ENCODE measurements at places on chromosomes 1 and 21.

DNA sequence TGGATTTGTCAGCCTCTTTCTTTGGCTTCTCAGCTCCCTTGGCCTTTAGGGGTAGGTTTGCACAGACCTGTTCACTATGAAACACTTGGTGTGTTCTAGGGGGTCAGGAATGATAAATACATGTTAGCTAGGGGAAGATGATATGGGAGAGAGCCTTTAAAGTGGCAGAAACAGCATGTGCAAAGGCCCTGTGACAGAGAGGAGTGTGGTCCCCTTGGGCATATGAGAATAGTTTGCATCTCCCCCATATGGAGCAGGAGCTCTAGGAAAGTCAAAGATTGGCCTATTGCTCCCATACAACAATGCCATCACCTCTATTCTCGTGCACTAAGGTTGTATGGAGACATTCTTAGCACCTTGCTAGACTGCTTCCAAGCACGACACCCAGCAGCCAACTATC lies 10.7 kb upstream of the NTPCR start:
- DNase-seq = no peak

DNA sequence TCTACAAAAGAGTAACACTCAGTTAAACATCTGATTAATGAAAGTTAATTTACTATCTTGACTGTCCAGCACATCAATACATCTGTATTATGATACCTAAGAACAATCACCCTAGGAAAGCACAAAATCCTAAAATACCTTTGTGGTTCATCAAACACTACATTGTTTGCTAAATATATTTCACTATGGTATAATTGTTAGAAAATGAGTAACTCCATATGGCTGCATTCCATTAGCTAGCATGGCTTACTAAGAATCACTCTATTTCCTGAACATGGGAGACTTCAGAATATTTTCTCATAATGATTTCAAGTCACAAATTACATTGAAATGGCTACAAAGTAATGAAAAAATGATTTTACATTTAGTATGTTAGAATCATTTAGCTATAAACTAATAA lies 12.5 kb downstream of the TRMT1L start:
- no peak for DNase-seq

- no peak for DNase-seq
Measured at GRCh38 chr21:28126521-28127174, 866.0 kb downstream of the LTN1 start.

- DNase-seq = no peak
Measured at GRCh38 chr1:78703806-78704205, 54.2 kb downstream of the IFI44 start.

DNA sequence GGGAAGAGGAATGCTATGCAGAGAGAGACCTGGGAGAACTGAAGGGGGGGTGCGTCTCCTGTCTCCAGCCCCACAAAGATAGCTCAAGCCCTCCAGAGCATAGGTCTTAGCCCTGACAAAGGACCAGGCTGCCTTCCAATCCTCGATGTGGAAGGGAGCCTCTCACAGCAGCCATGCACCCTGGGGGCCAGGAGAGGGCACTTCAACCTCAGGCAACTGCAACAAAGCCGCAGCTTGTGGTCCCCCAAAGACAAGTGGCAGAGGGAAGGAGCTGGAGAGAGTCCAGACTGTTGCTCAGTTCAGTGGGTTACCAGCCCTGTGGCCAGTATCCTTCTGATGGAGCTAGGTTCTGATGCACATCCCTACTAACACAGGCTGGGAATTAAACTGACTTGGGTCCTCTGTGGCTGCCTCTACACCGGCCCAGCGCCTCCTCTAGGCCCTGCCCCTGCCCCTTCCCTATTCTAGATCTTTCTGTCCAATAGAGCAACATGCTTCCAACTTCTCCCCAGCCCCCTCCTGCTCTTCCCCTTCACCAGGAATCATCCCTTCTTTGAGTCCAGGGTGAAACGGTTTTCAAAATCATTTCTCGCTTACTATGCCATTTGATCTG lies 100.7 kb upstream of the SPATA6 start:
- peak; percentile 75 for DNase-seq

DNA sequence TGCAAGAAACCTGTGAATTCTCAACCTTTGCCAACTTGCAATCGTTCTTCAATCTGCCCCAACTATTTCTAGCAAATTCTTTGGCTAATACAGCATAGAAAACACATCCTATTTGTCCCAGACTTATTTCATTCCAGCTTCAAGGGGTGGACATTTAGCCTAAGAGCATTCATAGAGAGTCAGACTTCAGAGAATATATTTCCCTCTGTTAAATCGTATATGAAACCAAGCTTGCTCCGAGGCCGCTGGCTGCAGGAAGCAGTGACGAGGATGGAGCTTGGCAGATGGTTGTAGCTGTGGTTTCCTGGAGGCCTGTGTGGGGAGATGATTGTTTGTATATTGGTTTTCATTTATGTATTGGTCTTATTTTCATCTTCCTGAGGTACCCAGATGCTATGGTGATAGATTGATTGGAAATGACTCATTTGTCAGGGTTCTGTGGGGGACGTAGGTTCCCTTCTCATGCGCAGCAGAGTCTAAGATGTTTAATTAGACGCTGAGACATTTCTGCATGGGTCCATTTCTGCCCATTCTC lies 26.1 kb downstream of the MAN1C1 start:
- DNase-seq = peak; percentile 99

GRCh38 chr1:28509705-28510272 lies 3.9 kb downstream of the RCC1 start:
- no peak for DNase-seq

Measured in common myeloid progenitor, CD34-positive (primary cell).